H54 (cell line): ENCODE measurements at places on chromosomes 6 and 20.

- no peak for DNase-seq
Measured at GRCh38 chr6:125584468-125584939, 164.9 kb upstream of the HEY2 start.

GRCh38 chr6:127404133-127404532 is 55.1 kb downstream of the KIAA0408 start:
- no peak for DNase-seq

GRCh38 chr20:1438361-1438760 is 28.3 kb downstream of the NSFL1C start:
- no peak for DNase-seq

DNA sequence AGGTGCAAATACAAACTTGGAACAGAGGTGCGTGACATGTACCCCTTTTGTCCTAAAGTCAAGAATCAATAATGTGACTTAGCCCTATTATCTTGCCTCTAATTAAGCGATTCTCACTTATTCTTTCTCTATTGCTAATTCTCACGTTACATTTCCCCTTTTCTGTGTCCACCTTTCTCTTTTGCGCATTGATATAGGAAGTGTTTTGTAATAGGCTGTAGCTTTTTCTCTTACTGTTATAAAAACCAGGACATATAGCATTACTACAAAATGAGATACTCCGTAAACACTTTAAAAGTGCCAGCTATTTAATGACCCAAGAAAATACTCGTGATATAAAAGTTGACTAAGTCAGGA is 669 bp upstream of the TMEM30A start:
- DNase-seq = no peak

GRCh38 chr6:122476131-122476530 is 4.5 kb upstream of the SERINC1 start:
- no peak for DNase-seq
